ENCODE measurements at places on chromosomes 12 and 14.
A peak's percentile ranks its signal among the peaks of the same experiment; 100 is the strongest.

- DNase-seq: no peak
These were observed 44.0 kb upstream of the GZMB start for GRCh38 chr14:24677956-24678355.

- no peak for DNase-seq
These were observed 91.8 kb downstream of the EML1 start for GRCh38 chr14:99884834-99885648.

DNA sequence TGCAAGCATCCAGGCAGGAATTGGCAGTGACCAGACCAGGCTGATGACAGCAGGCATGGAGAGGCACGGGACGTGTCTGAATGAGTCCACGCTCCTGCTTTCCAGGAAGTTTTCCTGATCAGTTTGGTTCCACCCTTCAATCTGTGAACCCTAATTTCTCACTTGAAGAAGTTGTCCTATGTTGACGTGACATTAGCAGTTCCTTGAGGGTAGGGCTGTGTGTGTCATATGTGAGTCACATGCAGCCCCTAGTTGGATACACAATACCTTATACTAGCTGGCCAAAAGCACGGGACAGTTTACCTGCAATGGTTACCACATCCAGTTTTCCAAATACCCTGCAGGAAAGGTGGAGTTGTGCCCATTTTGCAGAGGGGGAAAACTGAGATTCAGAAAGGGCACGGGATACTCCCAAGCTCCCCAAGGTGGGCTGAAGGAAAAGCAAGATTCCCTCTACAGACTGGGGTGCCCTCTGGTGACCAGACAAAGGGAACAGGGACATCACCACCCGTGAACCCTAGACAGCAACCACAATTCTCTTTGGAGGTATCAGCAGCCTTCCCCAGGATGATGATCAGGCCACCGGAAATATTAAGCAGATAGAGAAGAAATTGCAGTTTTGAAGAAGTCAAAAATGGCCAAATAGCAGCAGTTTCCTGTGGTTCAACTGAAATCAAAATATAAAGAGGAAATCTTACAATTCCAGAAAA is 194.5 kb downstream of the PHETA1 start:
- DNase-seq: peak; percentile 11

- peak; percentile 18 for DNase-seq
These were observed 78.4 kb upstream of the FUT8 start for GRCh38 chr14:65333943-65334687.

- no peak for DNase-seq
These were observed 57.7 kb upstream of the DYNC1H1 start for GRCh38 chr14:101906645-101907044.

DNA sequence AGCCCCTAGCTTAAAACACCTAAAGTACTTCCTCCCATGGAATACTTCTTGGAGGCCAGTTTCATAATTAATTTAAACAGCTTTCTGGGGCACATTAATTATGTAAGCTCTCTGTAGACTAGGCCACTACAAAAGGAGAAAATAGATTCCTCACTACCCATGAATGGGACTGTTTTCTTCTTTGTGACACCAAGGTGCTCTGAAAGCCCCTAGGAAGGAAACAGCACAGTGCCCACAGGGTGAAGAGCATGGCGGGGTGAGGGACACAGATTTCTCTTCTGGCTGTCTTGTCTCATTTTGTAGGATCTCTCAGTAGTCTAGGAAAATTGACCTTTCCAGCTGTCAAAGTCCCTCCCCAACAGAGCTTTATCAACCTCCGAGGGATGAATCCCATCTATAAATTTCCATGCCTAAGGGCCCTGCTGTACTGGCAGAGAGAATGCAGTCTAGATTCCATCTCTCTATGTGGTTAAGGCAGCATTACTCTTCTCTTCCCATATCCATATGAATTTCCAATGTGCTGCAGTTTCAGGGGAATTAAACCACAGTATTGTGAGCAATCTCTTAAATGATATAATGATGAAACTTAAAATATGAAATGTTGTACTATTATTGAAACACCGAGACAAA is 183.6 kb upstream of the GRIP1 start:
- no peak for DNase-seq

DNA sequence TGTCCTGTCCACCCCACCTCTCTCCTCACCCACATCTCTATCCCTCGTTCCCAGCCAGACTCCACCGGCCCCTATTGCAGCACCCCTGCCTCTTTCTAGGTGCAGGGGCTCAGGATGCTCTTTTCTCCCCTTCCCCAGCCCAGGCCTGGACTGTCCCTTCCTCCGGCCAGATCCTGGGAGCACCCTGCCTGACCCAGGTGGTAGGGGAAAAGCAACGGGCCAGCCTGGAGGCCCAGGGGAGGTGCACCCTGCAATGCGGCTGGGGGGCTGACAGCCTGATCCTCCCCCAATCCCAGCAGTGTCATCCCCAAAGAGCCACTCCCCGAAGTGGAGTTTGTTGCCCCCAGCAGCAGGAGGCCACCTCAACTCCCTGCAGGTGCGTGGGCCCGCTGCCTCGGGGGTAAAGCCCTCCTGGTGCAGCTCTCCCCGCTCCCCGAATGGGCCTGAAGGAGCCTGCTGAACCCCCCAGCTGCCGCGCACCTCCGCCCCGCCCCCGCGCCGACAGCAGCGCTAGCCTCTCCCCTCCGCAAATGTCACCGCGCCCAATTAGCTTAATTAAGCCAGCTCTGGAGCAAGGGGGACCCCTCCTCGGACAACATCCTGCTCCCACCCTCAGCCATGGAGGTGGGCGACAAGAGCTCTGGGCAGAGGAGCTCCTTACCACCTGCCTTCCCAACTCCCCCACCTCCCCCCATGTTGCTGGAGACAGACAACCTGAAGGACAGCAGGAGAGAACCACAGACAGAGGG is 4.7 kb downstream of the NXPH4 start:
- DNase-seq: no peak

- DNase-seq: no peak
These were observed 1.5 kb downstream of the FBLN5 start for GRCh38 chr14:91945751-91946621.

DNA sequence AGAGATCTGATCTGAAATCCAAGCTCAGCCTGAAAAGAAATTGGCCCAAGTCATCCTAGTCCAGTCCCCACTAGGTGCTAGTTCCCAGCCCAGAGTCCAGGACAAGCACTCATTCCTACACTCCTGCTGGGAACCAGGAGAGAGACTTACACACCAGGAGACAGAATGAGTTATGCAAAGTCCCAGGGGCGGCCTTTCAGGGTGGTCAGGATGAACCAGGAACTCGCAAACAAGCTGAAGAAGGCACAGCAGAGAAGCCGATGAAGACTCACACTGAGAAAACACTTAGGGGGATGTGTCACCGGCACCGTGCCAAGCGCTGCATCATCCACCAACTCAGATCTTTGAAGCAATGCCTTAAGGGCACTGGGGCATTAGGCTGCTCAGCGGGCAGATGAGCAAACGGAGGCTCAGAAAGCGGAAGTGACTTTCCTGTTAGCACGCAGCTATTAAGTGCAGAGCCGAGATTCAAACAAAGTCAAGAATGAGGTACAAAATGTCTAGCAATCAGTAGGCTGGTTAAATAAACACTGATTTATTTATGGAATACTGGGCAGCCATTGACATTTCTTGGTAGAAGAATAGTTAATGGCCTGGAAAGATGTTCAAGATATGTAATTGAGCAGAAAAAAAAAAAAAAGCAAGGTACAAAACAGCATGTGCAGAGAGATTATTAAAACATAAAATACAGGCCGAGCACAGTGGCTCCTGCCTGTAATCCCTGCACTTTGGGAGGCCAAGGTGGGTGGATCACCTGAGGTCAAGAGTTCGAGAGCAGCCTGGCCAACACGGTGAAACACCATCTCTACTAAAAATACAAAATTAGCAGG is 78.7 kb downstream of the LRRC74A start:
- DNase-seq: no peak
